ENCODE measurements at places on chromosomes 12 and 14.

DNA sequence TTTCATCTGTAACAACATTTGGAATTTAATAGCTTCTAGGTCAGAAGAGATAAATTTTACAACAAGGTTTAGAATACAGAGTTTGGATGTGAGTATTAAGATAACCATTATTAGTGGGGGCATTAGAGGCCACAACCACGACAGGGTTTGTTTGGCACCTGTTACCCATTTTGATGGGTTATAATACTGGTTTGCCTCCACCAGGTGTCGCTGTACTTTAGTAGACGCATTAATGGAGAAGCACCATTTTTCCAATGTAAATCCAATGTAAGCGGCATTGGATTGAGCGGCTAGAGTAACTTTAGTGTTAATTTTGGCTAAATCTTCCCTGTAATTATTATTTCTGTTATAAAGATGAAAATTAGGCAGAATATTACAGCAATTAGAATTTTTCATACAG lies 136.2 kb downstream of the SLCO1B3 start:
- DNase-seq = peak; percentile 48

DNA sequence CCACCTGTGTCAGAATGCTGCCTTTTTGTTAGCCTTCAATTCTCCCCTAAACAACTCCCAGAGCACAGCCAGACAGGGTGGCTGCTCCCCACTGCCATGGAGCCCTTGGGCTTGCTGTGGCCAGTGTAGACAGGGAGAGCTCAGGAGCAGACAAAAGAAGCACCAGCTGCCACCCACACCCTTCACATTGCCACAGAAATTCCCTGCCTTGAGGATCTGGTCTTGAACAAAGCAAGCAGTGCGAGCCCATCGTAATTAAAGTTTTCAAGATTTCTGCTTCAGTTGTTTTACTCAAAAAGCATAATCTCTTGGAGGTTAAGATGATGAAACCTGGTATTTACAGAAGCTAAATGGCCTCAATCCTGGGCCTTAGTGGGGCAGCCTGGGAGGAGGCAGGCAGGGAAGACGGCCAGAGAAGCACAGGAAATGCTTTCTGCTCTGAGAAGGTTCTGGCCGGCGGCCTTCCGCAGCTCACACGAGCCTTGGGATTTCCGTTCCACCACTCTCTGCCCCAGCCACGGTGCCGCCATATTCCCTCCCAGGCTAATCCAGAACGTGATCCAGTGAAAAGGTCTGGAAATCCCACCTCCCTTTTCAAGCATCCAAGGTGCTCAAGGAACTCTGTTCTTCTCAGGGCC lies 535.2 kb downstream of the BCL11B start:
- no peak for DNase-seq

GRCh38 chr12:78530100-78530765 lies 334.3 kb upstream of the SYT1 start:
- DNase-seq = no peak

DNA sequence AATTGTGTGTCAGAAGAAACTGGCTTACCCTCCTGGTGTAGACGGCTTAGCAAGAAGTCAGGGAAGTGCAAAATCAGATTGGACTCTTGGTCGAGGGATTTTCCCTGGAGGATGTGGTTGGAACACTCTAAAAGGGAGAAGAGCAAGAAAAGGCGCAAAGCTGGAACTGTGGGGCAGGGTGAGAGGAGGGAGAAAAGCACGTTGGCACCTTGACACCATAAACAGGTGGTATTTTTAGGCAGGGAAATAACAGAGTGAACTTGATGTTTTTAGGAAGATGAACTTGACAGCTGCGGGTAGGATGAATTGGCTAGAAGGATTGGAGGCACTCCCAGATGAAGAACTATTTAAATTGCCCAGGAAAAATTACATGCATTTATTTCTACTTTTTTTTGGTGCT lies 67.7 kb downstream of the HCAR2 start:
- no peak for DNase-seq

- DNase-seq = no peak
Observed at GRCh38 chr12:43057566-43057965, 468.0 kb upstream of the PRICKLE1 start.

DNA sequence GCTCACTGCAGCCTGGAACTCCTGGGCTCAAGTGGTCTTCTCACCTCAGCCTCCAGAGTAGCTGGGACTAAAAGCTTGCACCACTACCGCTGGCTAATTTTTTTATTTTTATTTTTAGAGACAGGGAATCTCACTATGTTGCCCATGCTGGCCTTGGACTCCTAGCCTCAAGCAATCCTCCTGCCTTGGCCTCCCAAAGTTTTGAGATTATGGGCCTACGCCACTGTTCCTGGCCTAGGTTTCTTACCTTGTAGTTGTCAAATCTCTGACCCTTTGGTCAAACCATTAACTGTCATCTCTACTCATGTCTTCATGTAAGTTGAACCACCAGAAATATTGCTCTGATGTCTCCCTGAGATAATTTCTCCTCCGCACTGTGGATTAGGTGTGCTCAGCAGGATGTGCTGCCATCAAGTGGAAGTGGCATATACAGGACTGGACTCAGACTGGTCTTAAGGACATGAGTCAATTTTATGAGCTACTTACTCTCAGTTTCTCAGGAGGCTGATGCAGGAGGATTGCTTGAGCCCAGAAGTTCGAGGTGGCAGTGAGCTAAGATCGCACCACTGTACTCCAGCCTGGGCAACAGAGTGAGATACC lies 28.5 kb downstream of the ACTR6 start:
- DNase-seq = peak; percentile 60

DNA sequence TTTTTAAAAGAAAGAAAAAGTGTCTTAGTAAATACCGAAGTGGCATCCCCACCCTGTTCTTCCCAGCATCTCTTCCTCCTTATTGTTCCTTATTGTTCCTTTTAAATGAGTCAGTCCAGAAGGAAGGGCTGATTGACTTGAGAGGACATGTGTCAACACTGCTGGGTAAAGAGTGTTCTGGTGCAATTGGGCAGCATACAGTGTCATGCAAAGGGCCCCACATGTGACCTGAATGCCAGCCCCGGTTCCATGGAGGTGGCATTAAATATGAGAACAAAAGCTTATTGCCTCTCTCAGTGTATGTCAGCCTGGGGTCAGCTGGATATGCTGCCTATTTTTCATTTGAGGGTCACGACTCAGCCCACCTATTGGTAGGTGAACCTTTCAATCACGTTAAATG lies 58.9 kb upstream of the RIC8B start:
- no peak for DNase-seq

DNA sequence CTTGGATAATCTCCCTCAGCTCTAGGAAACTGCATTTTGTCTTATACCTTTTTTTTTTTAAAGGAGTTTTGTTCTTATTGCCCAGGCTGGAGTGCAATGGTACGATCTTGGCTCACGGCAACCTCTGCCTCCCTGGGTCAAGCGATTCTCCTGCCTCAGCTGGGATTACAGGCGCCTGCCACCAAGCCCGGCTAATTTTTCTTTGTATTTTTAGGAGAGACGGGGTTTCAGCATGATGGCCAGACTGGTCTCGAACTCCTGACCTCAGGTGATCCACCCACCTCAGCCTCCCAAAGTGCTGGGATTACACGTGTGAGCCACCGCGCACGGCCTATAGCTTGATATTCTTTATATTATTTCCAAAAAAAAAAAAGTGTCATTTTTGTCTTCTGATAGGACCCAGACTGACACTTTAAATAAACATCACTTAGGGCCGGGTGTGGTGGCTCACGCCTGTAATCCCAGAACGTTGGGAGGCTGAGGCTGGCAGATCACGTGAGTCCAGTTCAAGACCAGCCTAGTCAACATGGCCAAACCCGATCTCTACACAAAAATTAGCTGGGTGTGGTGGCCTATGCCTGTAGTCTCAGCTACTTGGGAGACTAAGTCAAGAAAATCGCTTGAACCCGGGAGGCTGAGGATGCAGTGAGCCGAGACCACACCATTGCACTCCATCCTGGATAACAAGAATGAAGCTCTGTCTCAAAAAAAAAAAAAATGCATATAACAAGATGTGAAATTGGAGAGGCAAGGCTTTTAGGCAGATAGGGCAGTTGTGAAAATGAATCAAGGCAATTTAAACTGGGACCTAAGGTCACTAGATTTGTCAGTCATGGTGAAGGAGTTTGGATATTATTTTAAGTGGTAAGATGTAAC lies 18.4 kb downstream of the SLC2A3 start:
- no peak for DNase-seq

GRCh38 chr12:95192271-95192670 lies 25.0 kb downstream of the FGD6 start:
- no peak for DNase-seq

DNA sequence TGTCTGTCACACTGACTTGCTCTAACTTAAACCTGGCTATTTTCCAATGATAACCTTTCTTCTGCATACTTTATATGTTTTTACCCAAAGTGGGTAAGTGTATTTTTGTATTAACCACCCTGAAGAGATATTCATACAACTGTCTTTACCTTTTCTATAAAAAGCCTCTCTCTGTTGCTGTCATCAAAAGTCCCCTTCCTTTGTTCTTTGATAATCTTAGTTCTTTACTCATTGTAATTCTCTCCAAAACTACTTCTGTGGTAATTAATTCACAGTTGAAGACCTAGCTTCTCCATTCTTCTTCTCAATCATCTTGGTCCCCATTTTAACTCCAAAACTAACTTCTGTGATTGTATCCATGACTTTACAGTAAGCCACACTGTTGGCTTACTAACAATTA lies 479.7 kb upstream of the MGAT4C start:
- DNase-seq = no peak

GRCh38 chr14:92647797-92648279 lies 100.6 kb downstream of the LGMN start:
- peak; percentile 47 for DNase-seq

Data from hematopoietic multipotent progenitor cell treated with erythropoietin and hydrocortisone succinate and interleukin-3 and kit ligand, for 6 days (in vitro differentiated cells).